CD4-positive, alpha-beta T cell treated with Interleukin-17A for 4 hours (primary cell): ENCODE measurements at places on chromosomes 4 and X.

GRCh38 chr4:39166177-39166576, 16.2 kb upstream of the WDR19 start:
- no peak for DNase-seq

DNA sequence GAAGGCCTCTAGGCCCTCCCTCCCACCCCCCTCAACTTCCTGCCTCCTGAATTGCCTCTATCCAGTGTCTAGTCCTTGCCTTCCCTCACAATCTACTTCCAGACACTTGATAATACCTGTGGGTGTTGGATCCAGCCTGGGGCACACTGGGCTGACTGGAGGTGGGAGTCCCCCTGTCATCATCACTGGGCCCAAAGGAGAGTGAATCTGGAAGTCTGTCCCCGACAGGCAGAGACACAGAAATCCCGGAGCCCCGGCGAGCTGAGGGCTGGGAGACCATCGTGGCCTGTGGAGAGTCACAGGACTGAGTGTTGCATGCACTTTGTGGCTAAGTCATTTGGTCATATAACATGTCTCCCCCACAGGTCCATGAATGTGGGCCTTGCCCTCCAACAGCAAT, 8.4 kb upstream of the SYP start:
- DNase-seq, result no peak

- DNase-seq, result no peak
Measured at GRCh38 chrX:53442322-53442631, 8.1 kb upstream of the HSD17B10 start.

DNA sequence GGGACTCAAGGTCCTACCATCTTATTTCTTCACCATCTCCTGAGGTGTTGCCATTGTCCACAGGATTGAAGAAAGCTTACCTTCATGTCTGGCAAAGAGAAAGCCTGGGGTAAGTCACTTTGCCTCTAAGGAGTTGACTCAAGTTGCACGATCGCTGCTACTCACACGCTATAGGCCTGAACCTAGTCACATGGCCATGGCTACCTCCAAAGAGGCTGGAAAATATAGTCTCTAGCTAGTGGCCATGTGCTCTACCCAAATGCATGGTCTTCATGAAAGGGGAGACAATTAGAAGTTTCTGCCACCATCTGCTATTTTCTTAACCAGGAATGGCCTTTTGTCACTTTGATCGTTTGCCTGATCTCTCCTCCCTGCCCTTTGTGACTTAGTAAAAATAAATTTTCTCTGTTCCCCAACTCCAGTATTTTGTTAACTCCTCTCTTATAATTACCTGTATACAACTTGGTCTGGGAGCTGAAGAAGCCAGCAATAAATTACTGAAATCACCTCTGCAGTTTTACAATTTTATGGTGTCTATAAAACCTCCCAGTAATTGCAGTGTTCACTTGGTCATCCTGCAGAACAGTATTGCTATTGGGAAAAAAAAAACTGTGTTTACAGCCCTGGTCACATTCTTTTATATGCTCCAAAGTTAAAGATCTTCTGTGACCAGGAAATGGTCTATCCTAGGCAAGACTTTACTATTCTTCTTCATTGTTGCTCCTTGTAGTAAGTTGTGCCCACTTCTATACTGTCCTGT, 126.7 kb upstream of the TSPAN5 start:
- no peak for DNase-seq

GRCh38 chr4:82712561-82712960, 86.0 kb downstream of the SCD5 start:
- DNase-seq, result no peak

- no peak for DNase-seq
Measured at GRCh38 chr4:8837181-8837841, 34.3 kb downstream of the HMX1 start.

DNA sequence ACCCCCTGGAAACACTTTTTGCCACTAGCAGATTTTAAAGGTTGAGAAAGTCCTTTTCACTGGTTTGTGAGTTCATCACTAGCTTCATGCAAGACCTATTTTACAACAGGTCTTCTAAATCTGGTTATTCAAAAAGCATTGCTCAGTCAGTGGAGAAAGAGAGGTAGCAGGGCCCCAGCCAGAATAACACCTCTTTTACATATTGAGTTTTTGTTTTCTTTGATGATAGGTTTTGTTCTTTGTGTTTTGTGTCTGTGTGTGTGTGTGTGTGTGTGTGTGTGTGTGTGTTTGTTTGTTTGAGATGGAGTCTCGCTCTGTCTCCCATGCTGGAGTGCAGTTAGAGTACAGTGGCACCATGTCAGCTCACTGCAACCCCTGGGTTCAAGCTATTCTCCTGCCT, 2.7 kb upstream of the VEGFC start:
- DNase-seq, result no peak

- no peak for DNase-seq
Measured at GRCh38 chrX:809081-809480, 178.5 kb downstream of the SHOX start.

DNA sequence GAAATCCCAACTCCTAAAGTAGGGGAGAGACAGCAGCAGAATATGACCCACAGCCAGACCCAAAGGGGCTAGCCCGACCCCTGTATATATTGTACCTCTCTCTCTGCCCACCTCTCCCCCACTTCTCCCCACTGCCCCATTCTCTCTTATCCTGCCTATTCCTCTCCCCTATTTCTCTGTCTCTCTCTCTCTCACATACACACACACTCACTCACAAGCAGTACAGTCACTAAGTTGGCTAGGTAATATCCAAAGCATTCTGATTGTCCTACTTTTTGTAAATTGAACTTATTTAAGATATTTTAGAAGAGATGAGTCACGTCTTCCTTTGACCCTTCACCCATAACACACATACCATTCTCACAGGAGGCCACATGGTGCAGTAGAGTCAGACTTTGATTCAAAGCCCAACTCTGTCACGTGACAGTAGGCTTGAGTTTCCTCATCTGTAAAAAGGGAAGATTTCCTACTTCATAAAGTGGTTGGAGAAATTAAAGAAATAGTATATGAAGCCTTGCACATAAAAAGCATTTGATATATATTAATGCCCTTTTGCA, 29.5 kb downstream of the SRPX2 start:
- no peak for DNase-seq

DNA sequence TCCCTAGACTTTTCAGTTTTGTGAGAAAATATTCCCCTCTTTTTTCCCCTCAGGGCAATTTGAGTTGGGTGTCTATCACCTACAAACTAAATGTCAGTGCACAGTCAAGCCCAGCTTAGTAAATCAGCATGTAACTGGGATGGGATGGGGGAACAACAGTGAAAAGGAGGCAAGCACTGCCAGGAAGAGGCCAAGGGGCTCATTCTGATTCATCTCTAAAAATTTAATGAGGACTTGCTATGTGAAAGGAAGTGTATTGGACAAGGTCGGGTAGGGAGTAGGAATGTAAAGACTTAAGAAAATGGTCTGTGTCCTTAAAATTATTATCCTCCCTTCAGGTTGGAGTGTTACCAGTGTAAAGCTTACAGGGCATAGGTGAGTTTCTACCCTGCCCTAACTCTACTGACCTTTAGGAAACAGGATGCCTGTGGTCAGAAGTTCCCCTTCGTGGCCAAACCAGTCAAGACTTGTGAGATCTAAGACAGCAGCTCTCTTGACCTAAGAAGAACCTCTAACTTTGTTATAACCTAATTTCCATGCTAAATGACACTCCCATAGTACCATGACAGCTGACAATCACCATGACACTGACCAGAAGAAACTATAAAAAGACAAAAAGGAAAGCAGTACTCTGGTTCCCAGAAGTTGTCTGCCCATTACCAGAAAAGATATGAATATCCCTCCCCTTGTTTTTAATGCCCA, 194.4 kb upstream of the LDB2 start:
- DNase-seq, result no peak

- DNase-seq, result no peak
Measured at GRCh38 chr4:44660396-44660795, 9.0 kb upstream of the YIPF7 start.

DNA sequence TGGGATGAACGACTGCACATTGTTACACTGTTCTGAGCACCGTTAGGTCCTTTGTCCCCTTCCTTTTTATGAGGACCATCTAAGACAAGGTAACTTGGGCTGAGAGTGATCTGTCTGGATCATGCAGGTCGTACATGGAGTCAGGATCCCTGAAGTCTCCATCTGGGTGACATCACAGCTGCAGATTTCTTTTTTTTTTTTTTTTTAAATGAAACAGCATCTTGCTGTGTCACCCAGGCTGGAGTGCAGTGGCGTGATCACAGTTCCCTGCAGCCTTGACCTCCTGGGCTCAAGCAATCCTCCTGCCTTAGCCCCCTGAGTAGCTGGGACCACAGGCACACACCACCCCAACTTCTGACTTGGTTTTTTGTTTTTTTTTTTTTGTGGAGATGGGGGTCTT, 16.5 kb downstream of the SHROOM2 start:
- no peak for DNase-seq

DNA sequence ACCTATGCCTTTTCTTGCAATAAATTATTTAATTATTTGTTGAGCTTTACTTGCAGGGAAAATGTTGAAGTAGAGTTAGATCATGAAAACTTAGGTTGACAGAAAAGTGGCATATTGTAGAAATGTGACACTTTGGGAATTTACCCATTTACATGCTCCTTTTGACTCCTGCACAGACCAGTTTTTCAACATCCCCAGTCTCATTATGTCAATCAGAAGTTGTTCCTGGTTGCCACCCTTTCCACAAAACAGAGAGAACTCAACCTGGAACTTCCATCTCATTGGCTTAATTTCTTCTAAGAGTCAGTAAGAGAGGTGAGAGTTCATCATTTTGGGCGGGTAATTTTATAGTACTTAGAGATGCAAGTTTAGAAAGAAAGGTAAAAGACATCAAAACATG, 284.6 kb upstream of the ANKRD50 start:
- no peak for DNase-seq

- peak; percentile 48 for DNase-seq
Measured at GRCh38 chr4:4418676-4419390, 31.9 kb downstream of the NSG1 start.

- DNase-seq, result no peak
Measured at GRCh38 chrX:119325456-119325855, 73.7 kb upstream of the SLC25A43 start.

DNA sequence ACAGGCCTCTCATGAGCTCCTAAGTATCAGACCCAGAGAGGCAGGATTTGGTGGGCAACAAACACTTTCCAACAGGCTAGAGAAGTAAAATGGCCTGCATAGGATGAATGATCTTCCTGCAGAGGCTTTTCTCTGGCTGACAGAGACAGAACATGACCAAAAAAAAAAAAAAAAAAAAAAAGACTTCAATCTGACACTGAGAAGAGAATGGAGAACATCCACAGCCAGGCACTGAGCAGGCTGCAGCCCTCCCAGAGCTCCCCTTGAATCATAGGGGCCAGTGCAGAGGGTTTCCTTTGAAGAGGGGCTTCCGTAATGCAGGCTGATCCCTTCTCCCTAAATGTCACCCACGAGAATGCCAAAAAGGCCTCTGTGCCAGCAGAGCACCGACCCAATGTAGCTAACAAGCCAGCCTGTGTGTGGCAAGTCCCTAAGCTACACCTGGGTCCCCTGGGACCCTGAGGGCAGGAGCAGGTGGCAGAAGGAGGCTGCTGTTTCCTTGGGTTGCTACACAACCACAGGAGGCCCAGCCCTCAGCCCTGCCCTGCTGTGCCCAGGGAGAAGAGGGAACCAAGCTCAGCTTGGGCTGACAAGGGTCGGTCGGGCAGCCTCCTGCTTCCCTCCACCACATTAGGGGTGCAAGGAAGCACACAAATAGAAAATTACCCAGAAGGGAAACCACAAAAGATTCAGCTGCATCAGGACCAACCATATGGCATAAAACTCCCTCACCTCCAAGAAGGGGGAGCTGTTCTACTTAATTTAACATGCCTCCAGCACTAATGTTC, 55.6 kb downstream of the MAP7D2 start:
- DNase-seq, result no peak

- no peak for DNase-seq
Measured at GRCh38 chr4:12360391-12360790, 931.7 kb upstream of the HS3ST1 start.

- no peak for DNase-seq
Measured at GRCh38 chr4:38785901-38786402, 3.2 kb upstream of the TLR10 start.

DNA sequence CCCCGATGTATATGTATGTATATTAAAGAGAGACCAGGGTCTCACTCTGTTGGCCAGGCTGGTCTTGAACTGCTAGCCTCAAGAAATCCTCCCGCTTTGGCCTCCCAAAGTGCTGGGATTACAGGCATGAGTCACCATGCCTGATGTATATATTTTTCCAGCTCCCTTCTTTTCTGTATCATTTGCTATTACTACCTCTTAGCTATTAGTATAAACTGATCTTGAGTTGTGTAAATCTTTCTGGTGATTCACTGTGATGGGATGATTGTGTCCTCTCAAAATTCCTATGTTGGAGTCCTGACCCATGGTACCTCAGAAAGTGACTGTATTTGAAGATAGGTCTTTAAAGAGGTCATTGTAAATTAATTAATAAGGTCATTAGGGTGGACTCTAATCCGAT, 53.1 kb downstream of the HPRT1 start:
- no peak for DNase-seq

DNA sequence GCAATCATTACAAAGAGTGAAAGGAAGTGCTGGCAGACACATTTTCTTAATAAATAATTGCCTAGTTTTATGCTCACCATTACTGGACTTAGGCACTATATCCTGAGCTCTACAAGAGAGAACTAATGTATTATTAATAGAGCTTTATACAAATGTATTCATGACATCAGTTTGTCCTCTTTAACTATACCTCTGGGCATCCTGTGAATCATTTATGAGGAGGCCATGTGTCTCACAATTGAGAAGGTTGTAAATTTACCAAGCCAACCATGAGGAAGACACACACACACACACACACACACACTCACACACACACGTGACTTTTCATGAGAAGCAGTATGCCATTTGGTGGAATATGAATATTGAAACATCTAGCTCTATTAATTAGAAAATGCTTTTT, 728.2 kb downstream of the ARAP2 start:
- no peak for DNase-seq

- DNase-seq, result no peak
Measured at GRCh38 chrX:71450433-71451106, 82.3 kb upstream of the OGT start.

GRCh38 chr4:71230271-71231128, 108.3 kb upstream of the SLC4A4 start:
- DNase-seq, result no peak

DNA sequence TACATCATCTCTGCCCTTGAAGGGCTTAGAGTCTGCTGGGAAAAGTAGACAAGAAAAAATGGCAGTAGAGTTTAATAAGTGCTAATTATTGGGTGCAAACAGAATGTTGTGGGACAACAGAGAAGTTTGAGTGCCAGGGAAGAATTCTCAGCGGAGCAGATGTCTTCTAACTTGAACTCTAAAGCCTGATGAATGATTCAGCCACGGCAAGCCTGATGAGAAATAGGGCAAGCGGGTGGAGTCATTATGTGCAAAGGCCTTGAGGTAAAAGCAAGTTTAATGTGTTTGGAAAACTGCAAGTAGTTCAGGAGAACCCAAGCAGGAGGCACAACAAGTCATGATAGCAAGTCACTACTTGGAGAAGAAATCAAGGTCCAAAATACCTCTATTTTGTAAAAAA, 37.5 kb downstream of the GC start:
- no peak for DNase-seq
